Hematopoietic multipotent progenitor cell treated with erythropoietin and hydrocortisone succinate and interleukin-3 and kit ligand, for 6 days (in vitro differentiated cells): ENCODE measurements at places on chromosomes 3 and 15.
A peak's percentile ranks its signal among the peaks of the same experiment; 100 is the strongest.

- DNase-seq: no peak
These were observed 210.5 kb downstream of the ZIC4 start for GRCh38 chr3:147195887-147196286.

DNA sequence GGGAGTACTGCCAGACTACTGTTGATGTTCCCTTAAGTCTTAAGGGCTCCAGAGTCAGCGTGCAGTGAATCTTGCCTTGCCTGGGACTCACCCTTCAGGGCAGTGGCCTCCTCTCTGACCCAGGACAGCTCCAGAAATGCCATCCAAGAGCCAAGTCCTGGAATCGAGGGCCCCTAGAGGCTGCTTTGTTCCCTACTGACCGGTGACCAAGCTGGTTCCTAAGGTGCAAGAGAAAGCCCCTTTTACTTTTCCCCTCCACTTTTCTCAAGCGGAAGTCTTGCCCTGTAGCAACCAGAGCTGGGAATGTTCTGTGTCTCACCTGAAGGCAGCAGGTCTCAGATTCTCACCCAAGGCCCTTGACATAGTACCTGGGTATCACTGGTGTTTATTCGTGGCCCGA, 238.0 kb downstream of the DOCK3 start:
- no peak for DNase-seq

DNA sequence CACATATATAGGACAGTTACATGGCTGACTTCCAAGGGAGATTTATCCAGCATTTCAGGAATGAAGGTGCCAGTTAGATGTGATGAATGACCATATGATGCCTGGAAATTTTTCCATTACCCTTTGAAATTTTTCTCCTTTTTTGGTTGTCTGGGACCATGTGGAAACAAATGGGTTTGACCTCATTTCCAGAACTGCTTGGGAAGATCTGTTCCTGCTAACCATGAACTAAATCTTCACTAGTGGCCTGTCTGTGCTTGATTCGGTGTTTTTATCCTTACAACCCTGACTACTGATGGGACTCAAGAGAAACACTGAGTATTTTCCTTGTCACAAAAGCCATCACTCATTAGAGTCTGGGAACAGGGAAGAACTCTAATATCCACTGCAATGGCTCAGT, 409.4 kb downstream of the PDCD6IP start:
- no peak for DNase-seq

- DNase-seq: no peak
These were observed 54.4 kb downstream of the CD47 start for GRCh38 chr3:108036401-108036800.

- DNase-seq: peak; percentile 89
These were observed 16.2 kb upstream of the VILL start for GRCh38 chr3:37974121-37975083.
